Fibroblast of skin of right biceps (primary cell): ENCODE measurements at places on chromosomes 6 and 20.

DNA sequence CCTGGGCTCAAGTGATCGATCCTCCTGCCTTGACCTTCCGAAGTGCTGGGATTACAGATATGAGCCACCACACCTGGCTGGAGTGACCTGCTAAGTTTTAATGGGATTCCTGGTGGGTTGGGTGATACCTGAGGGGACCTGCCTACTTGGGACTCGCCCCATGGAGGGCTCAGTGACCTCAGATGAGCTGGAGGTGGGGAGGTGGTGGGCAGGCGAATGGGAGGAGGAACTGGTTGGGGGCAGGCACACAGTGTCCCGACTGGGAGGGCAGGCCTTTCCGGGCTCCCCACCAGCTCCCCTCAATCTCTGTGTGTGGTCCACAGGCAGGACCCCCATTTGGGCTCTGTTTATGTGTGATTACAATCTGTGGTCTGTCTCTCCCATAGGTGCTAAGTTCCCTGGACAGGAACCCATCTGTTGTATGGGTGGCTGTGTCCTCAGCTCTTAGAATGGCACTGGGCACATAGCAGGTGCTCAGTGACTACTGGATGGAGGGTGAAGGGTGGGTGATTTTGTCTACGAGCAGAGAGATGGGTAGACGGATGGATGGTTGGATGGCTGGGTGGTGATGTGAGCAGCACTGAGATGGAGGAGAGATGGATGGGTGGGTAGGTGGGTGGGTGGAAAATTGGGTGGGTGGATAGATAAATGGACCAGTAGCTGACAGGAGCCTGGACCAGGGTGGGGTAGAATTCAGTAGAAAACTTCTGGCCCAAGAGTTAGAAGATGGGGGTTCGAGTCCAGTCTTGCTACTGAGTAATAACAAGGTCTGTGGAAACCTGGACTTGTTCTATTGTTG is 23.8 kb downstream of the CEBPB start:
- no peak for DNase-seq

GRCh38 chr6:39669973-39670342 is 55.2 kb downstream of the KIF6 start:
- DNase-seq = no peak

DNA sequence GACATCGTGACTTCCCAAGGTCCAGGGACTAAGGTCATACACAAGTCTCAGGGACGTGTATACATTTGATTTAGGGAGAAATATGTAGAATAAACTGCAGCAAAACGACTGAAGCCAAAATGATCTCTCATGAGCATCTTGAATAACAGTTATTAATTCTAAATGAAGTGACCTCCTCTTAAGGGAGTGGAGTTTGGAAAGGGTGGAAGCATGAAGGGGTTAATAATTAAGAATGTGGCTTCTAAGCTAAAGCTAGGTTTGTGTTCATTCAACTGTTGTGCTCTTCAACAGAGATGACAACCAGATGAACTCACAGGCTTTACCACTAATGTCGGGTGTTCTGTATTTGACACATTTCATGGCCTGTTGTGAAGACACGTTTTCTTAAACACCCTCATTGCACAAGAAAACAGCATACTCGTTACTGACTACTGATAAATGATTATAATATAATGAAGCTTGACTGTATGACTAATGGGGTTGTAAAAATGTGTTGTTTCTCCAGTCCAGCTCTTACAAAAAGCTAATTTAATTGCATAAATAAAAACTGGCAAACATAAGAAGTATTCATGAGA is 1.5 kb downstream of the PPP1R14C start:
- no peak for DNase-seq

DNA sequence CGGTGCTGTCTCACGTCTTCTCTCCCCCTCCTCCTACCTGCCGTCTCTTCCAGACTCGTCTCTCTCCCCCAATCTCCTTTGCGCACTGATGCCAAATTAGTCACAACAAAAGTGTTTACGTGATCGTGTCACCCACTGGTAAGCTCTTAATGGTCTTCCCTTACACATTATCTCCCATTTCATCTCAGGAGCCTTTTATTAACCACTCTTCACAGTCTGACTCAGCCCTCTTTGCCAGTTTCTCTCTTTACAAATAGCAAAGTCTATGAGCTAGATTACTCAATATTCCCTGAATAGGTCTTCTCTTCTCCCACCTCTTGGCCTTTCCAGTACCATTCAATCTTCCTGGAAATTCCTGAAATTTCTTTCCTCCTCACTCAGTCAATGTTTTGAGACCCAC is 247.0 kb downstream of the ESR1 start:
- peak; percentile 12 for DNase-seq

DNA sequence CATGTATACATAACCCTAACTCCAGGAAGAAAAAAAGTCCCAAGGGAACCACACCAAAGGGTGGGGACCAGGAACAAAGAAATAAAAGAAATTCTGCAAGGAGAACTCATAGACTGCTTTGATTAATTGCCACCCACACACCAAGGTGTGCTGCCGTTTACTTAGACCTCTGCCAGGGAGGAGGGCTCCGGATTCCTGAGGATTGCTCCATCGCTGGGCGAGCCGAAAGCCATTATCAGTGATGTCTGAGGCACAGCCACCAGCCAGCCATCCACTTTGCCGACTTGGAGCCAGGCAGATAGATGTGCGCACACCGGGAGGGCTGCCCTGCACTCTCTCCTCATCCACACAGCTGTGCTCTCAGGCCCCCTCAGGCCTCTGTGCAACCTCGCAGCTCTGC is 272.7 kb upstream of the FOXQ1 start:
- DNase-seq = no peak

DNA sequence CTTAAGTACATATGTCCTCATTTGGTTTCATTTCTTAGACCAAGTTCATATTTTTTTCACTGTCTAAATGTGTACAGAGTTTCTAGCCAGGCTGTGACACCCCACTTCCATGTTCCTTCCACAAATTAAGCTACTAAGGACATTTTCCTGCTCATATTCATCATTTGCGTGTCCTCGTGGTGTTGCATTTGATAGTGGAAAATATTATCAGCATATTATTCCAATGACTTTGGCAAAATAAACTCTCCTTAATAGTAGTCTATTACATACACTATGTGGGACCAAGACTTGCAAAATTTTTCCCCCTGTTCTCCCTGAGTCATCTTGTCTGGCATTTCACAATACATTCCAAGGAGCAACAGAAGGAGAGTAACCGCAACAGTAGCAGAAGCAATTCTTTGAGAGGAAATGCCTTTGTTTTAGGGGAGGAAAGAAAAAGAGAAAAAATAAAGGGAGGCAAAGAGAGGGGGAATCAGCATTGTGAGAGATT is 599.2 kb downstream of the COL12A1 start:
- DNase-seq = peak; percentile 98

GRCh38 chr20:13220904-13221297 is at the start of gene ISM1:
TSS of gene ISM1 (plus strand) at chr20:13221274. CDS start at chr20:13221777, 503 bp downstream.
- no peak for DNase-seq

DNA sequence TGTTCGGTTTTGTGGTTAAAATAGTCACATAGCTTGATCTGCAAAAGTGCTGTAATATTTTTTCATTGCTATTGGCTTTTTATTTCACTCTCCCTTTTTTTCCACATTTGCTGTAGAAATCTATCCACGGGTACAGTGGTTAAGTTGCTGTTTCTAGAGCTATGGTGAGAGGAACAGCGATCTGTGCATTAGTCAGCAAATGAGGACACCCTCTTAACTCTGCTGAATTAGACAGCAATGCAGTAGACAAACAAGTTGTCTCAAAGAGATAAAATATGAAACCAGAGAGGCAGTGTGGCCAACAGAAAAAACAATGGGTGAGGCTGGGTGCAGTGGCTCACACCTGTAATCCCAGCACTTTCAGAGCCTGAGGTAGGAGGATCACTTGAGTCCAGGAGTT is 17.6 kb upstream of the SYNJ2 start:
- peak; percentile 29 for DNase-seq

DNA sequence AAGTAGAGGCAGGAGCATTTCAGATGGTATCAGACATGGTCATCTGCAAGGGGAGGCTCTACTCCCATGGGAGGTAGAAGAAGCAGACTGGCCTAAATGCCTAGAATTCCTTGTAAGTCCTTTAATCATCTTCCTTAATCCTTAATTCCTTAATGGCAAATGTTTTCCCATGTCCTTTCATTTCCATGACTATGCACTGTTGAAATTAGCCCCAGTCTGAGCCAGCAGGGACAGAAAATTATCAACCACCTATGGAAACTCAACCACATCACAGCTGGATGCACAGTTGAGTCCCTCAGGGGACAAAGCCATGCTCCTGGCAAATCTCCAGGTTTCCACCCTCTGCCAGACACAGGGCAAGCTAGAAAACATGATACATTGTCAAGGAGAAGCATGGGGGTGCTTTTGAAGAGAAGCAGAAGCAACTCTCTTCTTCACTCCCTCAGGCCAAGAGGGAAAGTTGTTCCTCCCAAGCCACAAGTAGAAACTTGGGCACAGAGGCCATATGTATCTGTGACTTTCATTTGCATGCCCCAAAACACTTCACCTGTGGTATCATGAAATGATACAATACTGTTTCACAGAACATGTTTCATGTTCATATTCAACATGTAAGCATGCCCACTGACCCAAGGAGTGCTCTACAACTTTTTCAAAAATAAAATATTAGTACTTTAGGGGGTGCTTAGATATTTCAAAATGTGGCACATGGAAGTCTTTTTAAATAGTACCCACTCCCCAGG is 683.6 kb downstream of the KIF16B start:
- peak; percentile 15 for DNase-seq

DNA sequence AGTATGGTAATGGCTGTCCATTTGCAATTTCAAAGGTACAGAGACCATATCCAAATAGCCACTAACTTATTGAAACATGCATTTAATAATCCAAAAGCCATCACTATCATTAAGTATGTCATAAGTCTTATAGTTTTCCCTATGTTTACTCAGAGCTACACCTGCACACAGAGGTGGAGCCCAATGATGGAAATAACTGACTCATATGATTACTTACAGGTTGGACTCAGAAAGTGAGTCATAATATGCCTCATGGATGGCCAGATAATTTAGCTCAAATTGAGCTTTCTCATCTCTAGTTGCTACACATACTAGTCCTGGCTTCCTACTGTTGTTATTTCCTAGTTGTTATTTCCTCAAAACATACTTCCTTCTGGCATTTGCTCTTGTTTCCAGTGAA is 104.4 kb upstream of the KHDRBS2 start:
- DNase-seq = no peak

- no peak for DNase-seq
These were observed 74.3 kb upstream of the RCAN2 start for GRCh38 chr6:46565531-46565930.

GRCh38 chr6:12034349-12034748 is 22.2 kb downstream of the HIVEP1 start:
- DNase-seq = no peak

DNA sequence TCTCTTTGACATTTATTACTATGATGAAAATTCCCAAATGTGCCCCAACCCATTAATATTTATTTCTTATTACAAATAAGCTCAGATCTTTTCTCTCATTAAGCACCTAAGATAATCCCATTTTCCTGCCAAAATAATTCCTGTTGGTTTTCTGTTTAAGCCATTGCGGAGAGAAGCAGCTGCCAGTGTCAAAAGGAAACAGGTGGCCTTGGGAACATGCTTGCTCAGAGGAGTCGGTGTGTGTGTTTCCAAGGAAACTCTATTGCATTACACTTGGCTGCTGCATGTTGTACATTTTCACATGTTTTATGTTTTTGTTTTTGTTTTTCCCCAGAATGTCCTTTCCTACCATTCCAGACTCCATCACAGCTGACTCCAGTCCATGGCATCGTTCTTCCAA is 56.4 kb downstream of the CD24 start:
- DNase-seq = no peak

DNA sequence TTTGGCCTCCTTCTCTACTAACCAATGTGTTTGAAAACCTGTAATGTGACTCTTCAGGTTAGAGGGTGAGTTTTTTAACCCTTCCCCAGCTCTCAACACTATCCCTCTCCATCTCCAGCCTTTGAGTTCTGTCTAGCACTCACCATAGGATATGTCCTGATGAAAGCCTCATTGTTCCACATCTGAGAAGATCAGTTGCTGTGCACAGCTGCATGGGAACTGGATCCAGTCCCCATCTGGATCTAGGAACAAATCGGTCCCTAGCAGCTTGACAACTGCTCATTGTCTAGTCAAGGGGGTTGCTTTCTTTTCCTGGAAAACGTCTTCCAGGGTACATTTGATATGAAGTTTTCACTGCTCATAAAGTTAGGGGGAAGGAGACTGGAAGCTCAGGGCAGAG is 45.4 kb upstream of the AGPAT4 start:
- no peak for DNase-seq

- DNase-seq = no peak
These were observed 20.9 kb downstream of the L3MBTL1 start for GRCh38 chr20:43528258-43528875.

GRCh38 chr6:108277831-108278230 is 17.0 kb upstream of the SNX3 start:
- DNase-seq = no peak
